SK-N-DZ (cell line): ENCODE measurements at places on chromosomes 1 and 21.

GRCh38 chr1:217577336-217577735 is 53.6 kb downstream of the GPATCH2 start:
- no peak for DNase-seq

DNA sequence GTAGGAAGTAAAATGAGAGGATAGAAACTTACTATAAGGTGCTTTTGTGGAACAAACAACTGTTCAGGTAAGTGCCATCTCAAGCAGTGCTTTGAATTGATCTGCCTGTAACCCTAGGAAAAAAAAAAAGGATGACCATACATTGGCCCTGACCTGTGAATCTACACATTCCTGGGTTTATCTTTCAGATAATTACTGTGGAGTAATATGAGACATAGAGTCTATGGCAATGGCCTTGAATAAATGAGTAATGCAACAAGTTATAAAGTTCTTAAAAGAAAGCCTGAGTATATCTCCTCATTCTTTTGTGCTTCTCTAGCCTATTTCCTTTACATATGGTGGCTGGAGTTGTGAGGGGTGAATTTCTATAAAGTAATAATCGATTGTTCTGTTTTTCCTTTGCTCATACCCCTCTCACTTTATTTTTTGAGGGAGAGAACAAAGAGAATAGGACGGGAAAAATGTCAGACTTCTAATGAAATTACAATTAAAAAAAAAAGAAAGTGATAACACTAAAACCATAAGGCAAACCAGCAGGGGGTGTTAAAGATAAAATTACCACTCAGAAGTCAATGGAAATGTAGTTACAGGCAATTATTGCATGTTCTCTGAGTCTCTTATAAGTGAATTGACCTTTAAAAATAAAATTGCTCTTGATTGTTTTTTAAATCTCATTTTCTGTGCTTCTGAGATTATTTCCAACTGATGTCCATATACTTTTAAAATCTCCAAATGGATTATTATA is 12.4 kb upstream of the ATP1A1 start:
- DNase-seq = no peak

GRCh38 chr1:86939406-86939805 is 25.0 kb downstream of the HS2ST1 start:
- no peak for DNase-seq

DNA sequence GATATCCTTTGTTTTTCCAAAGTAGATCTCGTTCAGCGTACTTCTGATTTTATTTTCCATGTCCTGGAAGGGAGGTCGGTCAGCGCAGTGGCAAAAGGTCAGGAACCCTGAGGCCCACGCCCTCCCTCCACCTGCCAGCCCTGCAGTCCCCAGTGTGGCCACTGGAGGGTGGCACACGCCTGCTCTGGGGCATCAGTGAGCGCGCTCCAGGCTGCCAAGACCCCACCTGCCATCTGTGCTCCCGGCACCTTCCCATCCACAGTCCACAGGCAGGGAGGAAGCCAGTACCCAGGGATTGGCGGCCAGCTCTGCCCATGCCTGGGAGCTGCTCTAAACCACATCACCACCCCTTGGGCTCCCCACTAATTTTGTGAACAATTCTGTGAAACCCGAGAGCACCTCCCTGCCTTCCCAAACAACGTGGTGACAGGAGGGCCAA is 32.3 kb downstream of the SLC66A1 start:
- peak; percentile 36 for DNase-seq

- no peak for DNase-seq
These were observed 44.5 kb upstream of the GPR37L1 start for GRCh38 chr1:202078241-202078640.
